Coronary artery (tissue), 2 donors: ENCODE measurements at places on chromosomes 12 and 14.

DNA sequence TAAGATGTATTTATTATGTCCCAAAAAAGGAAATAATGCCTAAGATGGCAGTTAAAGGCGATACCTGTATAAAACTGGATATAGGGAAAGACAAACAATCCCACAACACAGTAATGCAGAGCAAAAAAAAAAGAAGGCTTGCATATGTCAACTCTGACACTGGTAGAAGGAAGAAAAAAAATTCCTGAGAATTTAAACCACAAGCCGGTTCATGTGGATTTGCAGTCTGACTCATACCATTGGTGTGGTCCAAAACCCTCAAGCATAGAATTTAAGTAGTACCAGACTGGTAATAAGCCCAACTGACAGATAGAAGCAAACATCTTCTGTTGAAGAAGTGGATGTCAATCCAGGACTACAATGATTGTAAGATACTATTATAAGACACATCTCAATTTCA lies 7.2 kb downstream of the DNAI7 start:
- DNase-seq = no peak

- DNase-seq = no peak
These were observed 22.3 kb downstream of the GALNT6 start for GRCh38 chr12:51368640-51369517.

DNA sequence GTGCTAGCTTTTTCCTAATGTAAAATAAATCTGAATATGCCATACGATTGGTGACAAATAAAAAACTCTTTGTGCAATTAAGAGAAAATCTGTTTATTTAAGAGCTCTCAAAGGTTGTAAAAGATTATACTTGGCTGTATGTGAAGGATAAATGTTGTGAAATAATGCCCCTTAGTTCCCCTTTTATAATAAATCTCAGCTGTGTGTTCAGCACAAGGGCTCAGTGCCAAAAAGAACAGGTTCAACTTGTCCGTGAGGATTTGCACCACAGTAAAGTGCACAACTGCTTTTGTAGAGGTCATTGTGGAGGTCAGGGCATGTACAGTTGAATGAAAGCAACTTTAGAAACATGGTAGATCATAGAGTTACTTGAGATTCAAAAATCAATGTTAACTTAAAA lies 118.6 kb downstream of the TRMT5 start:
- DNase-seq = no peak

- no peak for DNase-seq
These were observed 20.2 kb downstream of the FGD4 start for GRCh38 chr12:32419520-32419960.

DNA sequence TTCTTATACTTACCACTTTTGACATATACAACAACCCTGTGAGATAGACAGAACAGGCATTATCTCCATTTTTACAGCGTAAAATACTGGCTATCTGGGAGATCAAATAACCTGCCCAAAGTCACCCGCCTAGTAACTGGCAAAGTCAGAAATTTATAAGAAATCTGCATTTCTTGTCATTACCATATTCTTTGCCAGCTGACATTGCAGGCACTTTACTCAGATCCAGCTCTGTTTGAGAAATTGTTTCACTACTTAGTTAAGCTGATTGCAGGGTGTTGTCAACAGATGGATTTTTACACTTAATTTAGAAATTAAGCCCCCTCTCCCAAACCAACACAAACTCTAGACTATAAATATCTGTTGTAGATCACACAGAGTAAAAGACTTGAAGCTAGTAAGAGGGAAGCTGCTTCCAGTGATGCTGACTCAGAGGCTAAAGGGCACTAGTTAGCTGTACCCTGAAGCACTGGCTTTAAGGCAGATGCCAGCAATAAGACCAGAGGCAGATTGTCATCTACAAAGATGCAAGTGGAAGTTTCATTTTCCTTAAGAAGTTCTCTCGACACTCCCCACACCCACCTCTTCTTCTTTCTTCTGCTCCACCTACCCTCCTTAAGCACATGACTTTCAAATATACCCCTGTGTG lies 153.1 kb downstream of the ANO6 start:
- no peak for DNase-seq

- no peak for DNase-seq
These were observed 9.7 kb downstream of the CLEC2A start for GRCh38 chr12:9922429-9922828.

- DNase-seq = no peak
These were observed 98.9 kb downstream of the RERG start for GRCh38 chr12:15122344-15122743.

DNA sequence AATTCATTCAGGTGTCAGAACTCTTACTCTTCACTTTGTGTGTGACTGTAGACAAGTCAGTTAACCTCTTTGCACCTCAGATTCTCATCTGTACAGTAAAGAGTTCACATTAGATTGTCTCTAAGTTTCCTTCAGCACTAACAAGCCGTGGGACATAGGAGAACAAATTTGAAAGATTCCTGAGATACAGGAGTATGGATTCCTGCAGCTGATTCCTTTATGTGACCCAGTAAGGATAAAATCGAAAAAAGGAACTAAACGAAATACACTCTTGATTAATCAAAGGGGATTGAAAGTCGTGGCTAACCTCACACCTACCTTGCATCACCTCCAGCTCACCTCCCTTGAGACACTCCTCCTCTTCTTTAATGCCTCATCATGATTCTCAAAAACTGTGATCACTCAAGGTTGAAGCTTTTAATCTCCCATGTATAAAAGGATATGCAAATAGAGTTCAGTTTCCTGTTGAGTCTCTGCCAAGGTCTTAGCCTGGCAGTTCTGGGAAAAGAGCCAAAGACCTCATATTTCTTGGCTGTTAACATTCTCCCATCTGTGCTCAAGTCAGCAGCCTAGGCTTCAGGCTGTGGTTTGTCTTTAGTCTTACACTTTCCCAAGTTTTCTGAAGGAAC lies 156.6 kb downstream of the DAD1 start:
- no peak for DNase-seq

GRCh38 chr12:45663455-45663854 lies 66.1 kb upstream of the ARID2 start:
- DNase-seq = no peak

- no peak for DNase-seq
These were observed 181.2 kb downstream of the PELI2 start for GRCh38 chr14:56299306-56299984.

DNA sequence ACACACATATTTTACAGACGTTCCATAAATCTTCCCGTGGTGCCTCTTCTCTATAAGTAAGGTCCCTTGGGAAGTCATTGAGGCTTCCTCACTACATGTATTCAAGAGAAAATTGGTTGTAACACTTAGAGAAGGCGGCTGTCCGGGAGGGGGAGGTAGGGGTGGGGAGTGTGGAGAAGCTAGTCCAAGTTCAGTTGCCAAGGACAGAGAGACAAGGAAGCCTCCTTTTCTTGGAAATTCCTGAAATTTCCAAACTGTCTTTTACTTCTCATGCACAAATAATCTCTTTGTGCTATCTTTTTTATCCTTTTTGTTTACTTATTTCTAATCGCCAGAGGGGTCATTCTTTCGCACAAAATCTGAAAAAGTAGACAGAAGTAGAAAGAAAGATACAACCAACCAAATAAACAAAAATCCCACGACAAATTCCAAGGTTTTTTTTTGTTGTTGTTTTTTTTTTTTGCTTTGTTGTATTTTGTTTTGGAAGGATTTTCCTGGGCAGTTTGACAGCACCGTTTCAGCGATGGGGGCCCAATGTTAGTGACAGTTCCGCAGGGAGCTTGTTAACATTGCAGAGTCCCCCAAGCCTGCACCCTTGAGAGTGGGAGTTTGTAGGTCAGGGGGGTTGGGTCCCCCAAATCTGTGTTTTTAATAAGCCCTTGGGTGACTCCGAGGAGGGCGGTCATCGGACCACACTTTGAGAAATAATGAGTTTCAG lies 45.2 kb downstream of the MAP1LC3B2 start:
- DNase-seq = no peak

GRCh38 chr12:106183735-106184134 lies 45.0 kb upstream of the NUAK1 start:
- no peak for DNase-seq

- DNase-seq = no peak
These were observed 41.7 kb downstream of the ZCRB1 start for GRCh38 chr12:42284157-42284556.

- DNase-seq = no peak
These were observed 404.6 kb downstream of the MED13L start for GRCh38 chr12:115872919-115873357.

DNA sequence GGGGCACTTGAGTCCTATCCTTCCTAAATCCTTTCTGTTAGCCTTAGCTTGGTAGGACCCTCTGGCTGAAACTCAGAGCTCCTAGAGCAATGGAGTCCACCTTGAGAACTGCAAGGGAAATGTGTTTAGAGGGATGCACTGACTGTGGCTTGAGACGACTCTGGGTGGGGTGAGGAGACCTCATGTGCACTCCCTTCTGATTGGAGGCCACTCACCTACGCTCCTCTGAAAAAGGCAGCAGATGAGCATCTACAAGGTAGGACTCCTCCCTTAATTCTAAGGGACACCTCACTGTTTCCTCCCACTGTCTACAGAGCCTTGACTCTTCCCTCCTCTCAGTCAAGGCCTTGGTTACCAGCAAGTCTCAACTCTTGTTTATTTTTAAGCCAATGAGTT lies 1.0 kb downstream of the MAP3K12 start:
- no peak for DNase-seq

GRCh38 chr12:82904219-82904790 lies 217.6 kb downstream of the TMTC2 start:
- no peak for DNase-seq

GRCh38 chr12:53719649-53720048 lies 7.6 kb downstream of the CALCOCO1 start:
- no peak for DNase-seq

- DNase-seq = no peak
These were observed 44.2 kb upstream of the CDK17 start for GRCh38 chr12:96444399-96444798.

GRCh38 chr12:7681535-7681934 lies 14.0 kb downstream of the GDF3 start:
- no peak for DNase-seq

DNA sequence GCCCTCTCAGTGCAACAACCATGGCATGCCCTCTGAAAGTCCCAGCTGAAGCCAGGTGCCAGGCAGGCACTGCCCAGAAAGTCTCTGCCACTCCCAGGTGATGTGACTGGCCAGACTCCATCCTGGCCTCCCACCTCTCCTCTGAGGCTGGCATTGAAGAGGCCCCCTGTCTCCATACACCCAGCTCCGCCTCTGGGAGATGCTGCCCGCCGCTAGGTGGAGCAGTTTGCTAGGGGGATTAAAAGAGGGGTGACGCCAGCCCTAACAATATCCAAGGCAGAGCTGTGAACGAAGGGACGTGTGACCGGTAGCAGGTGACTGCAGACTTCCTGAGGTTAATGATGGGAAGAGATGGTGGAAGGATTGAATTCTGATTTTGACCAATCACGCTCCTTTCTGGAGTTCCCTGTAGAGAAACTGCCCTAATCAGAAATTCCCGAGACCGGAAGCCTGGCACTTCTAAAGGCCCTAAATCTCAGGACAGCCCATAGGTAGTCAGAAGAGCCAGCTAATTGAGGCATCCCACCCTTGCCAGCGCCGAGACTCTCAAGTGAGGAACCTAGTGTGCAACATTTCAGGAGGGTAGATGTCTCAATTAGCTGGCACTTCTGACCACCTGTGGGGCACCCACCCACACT lies 8.3 kb upstream of the PLEK2 start:
- no peak for DNase-seq

- DNase-seq = no peak
These were observed 663 bp downstream of the WASHC3 start for GRCh38 chr12:102061096-102061559.

GRCh38 chr12:114815026-114815795 lies 131.2 kb upstream of the TBX3 start:
- no peak for DNase-seq
